ENCODE measurements at places on chromosomes 13 and 19.
A peak's percentile ranks its signal among the peaks of the same experiment; 100 is the strongest.

GRCh38 chr13:87810920-87811344, 139.8 kb downstream of the SLITRK5 start:
- DNase-seq = no peak

GRCh38 chr13:45809801-45810394, 41.7 kb downstream of the SIAH3 start:
- DNase-seq = no peak

- no peak for DNase-seq
These were observed 392.5 kb downstream of the DIAPH3 start for GRCh38 chr13:59771272-59771671.

- DNase-seq = no peak
These were observed 27.5 kb downstream of the CERS1 start for GRCh38 chr19:18868380-18869022.

DNA sequence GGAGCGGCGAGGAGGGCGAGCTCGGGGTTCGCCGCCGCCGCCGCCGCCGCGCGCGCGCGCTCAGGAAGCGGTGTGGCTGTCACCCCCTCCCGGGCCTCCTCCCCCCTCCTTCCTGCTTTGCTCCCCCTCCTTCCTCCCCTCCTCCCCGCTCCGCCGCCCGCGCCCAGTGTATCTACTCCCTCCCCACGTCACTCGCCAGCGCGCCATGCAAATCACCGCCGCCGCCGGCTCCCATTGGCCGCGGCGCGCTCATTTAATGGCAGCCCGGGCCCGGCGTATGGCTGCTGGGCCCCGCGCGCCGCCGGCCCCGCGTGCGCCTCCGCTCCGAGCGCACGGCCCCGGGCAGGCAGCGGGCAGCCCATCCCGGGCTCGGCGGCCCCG, 335 bp upstream of the SOX1 start:
- DNase-seq = peak; percentile 21

- no peak for DNase-seq
These were observed 367.6 kb downstream of the DNAJC15 start for GRCh38 chr13:43391036-43391435.
